ENCODE measurements at places on chromosomes 1 and 21. TPM values are rescaled to one million over a fixed set of nuclear protein-coding genes. Genes with fewer than 3 reads are reported as not detected.

- no peak for DNase-seq
- no peaks in the 10 kb centered on the region for H3K4me1 ChIP-seq
- no peaks in the 10 kb centered on the region for H3K36me3 ChIP-seq
- H3K27me3 ChIP-seq = no peaks in the 10 kb centered on the region
- no peak overlapping the region for H3K4me3 ChIP-seq
Measured at GRCh38 chr1:111491070-111491469, 12.4 kb downstream of the ADORA3 start.

- no peak for DNase-seq
- H3K4me1 ChIP-seq = peaks cover 4% of the 10 kb centered on the region
- H3K36me3 ChIP-seq = no peaks in the 10 kb centered on the region
- no peak overlapping the region for H3K4me3 ChIP-seq
- H3K27me3 ChIP-seq = no peaks in the 10 kb centered on the region
- no peak overlapping the region for H3K27ac ChIP-seq
Measured at GRCh38 chr1:60223158-60223557, 149.6 kb upstream of the C1orf87 start.

GRCh38 chr1:18564676-18565075 lies 66.0 kb upstream of the PAX7 start:
- no peak for DNase-seq
- H3K4me1 ChIP-seq = no peaks in the 10 kb centered on the region
- H3K27me3 ChIP-seq = 0 out of 2 replicates have a peak, but pooled peaks cover 3% of the 10 kb centered on the region
- H3K27ac ChIP-seq = no peak overlapping the region
- no peaks in the 10 kb centered on the region for H3K36me3 ChIP-seq

DNA sequence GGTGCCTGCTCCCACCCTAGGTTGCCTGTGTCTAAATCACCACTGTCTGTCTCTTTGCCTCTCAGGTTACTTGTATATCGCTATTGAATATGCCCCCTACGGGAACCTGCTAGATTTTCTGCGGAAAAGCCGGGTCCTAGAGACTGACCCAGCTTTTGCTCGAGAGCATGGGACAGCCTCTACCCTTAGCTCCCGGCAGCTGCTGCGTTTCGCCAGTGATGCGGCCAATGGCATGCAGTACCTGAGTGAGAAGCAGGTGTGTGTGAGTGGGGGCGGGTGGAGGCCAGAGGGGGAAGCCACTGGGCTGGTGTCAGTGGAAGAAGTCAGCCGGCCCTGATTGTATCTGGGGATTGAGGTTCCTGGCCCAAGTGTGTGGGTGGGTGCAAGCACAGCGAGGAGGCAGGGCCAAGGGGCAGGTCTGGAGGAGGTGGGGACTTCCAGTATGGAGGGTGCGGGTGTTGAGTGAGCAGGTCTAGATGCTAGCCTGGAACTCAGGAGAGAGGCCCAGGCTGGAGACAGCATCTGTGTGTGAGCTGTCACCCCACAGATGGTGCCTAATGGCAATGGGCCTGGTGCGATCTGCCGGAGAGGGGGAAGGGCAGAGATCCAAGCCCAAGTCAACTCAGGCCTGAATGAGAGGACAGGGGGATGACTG lies 17.2 kb downstream of the TIE1 start:
- DNase-seq = no peak
- no peaks in the 10 kb centered on the region for H3K36me3 ChIP-seq
- H3K27ac ChIP-seq = no peak overlapping the region
- H3K27me3 ChIP-seq = no peaks in the 10 kb centered on the region

DNA sequence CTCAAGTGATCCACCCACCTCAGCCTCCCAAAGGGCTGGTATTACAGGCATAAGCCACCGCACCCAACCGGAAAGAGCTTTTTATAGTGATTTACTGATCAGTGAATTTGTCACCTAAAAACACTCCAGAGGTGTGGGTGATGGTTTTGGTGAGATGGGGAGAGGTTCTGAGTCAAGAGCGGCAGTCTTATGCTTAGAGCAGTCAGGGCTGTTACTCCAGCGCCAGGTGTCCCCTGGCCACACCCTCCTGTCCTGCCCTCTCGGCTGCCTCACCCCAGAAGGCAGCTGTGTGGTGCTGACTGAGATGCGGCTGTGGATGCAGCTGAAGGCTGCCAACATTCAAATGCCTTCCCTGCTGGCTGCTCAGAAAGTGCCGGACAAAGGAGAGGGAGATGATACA lies 94.5 kb upstream of the LPGAT1 start:
- no peaks in the 10 kb centered on the region for H3K36me3 ChIP-seq
- H3K4me1 ChIP-seq = no peaks in the 10 kb centered on the region

GRCh38 chr21:45418301-45419071 lies 13.5 kb downstream of the COL18A1 start:
- H3K4me3 ChIP-seq = no peak overlapping the region
- no peaks in the 10 kb centered on the region for H3K27me3 ChIP-seq
- H3K27ac ChIP-seq = no peak overlapping the region
- H3K4me1 ChIP-seq = 0 out of 2 replicates have a peak, but pooled peaks cover 9% of the 10 kb centered on the region
- no peaks in the 10 kb centered on the region for H3K36me3 ChIP-seq

- no peak overlapping the region for H3K27ac ChIP-seq
- H3K27me3 ChIP-seq = 0 out of 2 replicates have a peak, but pooled peaks cover 5% of the 10 kb centered on the region
- no peaks in the 10 kb centered on the region for H3K36me3 ChIP-seq
- DNase-seq = no peak
- no peak overlapping the region for H3K4me3 ChIP-seq
Measured at GRCh38 chr1:14811573-14811972, 213.1 kb downstream of the KAZN start.

GRCh38 chr21:42556960-42557359 lies 43.3 kb downstream of the SLC37A1 start:
- no peaks in the 10 kb centered on the region for H3K36me3 ChIP-seq
- H3K27me3 ChIP-seq = no peaks in the 10 kb centered on the region

GRCh38 chr21:44881198-44881872 lies 7.8 kb upstream of the PTTG1IP start:
- H3K4me3 ChIP-seq = no peak overlapping the region
- H3K4me1 ChIP-seq = no peaks in the 10 kb centered on the region

GRCh38 chr1:202286622-202287097 lies 55.1 kb downstream of the UBE2T start:
- peaks cover 16% of the 10 kb centered on the region for H3K4me1 ChIP-seq
- DNase-seq = no peak
- no peak overlapping the region for H3K27ac ChIP-seq

DNA sequence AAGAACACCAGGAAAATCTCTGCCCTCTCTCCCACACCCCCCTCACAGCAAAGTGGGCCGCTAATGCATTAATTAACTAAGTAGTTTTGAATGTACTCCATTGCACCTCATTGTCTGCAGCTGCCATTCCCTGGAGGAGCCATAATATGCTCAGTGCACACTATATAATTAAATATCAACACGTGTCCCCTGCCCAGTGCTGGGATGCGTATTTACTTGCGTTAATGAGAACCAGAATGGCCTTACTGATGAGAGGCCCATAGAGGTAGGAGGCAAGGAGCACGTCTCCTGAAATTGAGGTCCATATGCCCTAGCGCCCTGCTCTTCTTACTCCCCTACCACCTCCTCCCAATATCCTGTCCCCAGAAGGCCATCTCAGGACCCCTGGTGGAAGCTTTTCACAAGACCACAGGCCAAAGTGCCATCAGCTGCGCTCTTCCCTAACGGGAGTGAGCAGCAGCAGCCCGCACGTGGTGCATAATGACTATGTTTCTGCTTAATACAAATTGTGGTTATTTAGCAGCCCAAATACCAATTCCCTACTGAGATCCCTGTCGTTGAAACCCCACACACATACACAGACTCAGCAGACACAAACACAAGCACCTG lies 76.8 kb downstream of the PLXNA2 start:
- H3K36me3 ChIP-seq = no peaks in the 10 kb centered on the region
- peaks cover 22% of the 10 kb centered on the region for H3K27me3 ChIP-seq
- H3K4me1 ChIP-seq = no peaks in the 10 kb centered on the region
- H3K27ac ChIP-seq = no peak overlapping the region
- no peak for DNase-seq
- no peak overlapping the region for H3K4me3 ChIP-seq

DNA sequence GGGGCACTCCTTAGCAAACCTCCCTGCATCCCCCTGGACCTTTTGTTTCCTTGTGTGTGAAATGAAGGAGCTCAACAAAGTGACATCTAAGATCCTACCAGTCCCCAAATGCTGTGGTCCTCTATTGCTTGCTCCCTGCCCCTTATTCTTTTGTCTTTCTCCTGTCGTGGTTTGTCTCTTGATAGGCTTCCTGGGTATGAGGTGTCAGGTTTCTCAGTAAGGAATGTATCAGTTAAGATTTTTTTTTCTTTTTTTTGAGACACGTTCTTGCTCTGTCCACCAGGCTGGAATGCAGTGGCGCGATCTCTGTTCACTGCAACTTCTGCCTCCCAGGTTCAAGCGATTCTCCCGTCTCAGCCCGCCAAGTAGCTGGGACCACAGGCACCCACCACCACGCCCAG lies 16.8 kb downstream of the CNIH3 start:
- H3K4me1 ChIP-seq = peaks cover 9% of the 10 kb centered on the region
- no peak for DNase-seq
- no peaks in the 10 kb centered on the region for H3K36me3 ChIP-seq
- H3K27me3 ChIP-seq = no peaks in the 10 kb centered on the region

DNA sequence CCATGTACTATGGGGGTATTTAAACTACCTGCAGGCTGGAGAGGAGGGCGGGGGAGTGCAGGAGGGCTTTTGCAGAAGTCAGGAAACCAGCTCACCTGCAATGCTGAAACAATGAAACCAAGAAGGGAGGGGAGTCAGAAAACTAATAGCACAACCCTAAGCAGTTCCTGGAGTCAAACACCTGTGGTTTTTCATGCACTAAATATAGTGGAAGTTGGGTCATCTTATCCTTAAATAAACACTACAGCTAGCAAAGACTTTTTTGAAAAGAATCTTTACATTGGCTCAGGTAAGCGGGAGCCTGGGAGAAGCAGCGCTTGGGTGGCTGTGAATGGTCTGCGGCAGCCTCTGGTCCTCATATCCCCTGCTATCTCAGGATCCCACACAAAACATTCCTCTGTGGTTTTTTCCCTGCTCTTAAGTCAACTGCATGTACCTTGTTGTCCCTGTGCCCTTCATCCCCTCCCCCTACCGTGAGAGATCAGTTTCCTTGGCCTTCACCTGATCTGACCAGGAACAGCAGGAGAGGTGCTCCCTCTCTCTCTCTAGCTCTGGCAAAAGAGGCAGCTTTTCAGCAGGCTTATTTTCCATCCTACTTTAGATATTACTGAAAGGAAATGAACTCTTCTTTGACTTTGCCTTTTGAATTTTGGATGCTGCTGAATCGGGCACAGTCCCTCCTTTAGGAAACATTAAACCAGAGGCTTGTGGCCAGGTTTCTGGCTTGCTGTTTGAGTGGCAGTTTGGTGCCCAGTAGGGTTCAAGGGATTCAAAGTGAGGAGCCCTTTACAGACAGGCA lies 26.6 kb downstream of the TENT5C start:
- no peak overlapping the region for H3K27ac ChIP-seq
- H3K27me3 ChIP-seq = no peaks in the 10 kb centered on the region
- no peak for DNase-seq
- H3K4me1 ChIP-seq = no peaks in the 10 kb centered on the region

DNA sequence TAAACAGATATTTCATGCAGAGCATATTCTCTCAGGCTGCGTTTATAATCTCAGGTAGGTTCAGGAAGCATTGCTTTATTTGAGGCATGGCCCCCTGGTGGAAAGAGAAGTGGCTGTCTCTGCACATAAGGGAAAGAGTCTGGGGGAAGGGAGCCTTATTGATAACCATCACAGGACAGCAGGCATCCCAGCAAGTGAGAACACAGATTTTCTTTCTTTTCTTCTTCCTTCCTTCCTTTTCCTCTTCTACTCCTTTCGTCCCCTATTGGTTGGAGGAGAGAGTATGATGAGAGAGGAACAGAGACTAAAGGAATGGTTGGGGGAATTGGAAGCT lies 21.9 kb downstream of the TSNAX start:
- H3K4me3 ChIP-seq = no peak overlapping the region
- peak; percentile 16 for DNase-seq
- no peaks in the 10 kb centered on the region for H3K36me3 ChIP-seq
- no peaks in the 10 kb centered on the region for H3K4me1 ChIP-seq

DNA sequence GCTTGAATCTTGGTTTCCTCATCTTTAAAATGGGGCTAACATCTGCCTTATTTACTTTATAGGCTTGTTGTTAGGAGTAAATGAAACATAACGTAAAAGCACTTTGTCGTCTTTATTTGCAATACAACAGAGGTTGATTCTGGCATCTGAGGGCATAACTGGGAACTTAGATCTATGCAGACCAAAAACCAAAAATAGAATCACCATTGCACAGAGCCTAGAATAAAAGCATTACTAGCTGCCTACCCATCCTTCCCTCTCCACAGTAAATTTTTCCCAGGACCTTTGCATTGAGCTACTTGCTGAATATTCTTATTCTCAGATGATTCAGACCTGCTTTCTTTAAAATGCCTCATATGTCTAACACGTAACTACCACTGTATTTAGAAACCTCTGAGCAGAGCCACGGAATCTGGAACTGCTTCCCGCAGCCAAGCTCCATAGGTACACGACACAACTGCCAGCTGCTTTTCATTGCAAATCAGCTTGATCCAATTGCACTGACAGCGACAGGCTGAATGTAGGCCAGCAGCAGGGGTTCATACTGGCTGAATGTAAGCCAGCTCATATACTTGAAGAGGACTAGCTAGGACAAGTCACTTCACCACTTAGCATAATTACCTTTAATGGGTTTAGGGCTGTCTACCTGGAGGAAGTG lies 33.2 kb upstream of the SERBP1 start:
- H3K27ac ChIP-seq = no peak overlapping the region
- peaks cover 13% of the 10 kb centered on the region for H3K4me1 ChIP-seq
- no peak for DNase-seq

GRCh38 chr1:53309802-53310201 lies 18.1 kb downstream of the LRP8 start:
- H3K4me1 ChIP-seq = peaks cover 8% of the 10 kb centered on the region
- no peaks in the 10 kb centered on the region for H3K27me3 ChIP-seq
- H3K27ac ChIP-seq = no peak overlapping the region
- H3K36me3 ChIP-seq = no peaks in the 10 kb centered on the region

DNA sequence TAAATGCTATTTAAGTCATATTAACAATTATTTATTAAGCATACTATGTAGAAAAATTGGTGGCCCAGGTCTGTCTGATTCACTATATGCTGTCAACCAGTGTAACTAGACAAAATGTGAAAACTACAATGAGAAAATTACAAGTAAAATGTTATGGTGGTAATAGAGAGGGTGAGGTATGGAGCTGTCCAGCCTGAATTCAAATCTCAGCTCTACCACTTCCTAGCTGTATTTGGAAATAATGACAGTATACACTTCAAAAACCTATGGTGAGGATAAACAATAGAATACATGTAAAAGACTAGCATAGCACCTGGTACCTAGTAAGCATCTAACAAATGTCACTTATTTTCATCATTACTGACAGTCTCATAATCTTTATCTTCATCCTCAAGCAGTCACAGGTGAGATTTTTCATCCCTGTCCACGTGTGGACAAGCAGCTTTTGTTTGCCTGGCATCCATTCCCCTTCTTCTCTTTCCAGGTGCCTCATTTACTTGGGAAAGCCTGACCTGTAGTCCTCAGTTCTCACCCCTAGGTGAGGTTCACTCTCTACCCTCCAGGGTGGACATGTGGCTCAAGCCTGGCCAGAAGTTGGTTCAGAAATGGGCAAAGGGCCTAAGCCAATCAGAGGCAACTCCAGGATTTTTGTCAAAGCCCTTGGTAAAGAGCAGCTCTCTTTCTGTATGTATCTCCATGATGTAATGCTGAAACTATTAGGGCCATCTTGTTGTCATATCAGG lies 29.5 kb downstream of the EGLN1 start:
- no peak for DNase-seq
- no peaks in the 10 kb centered on the region for H3K36me3 ChIP-seq
- no peak overlapping the region for H3K4me3 ChIP-seq
- no peak overlapping the region for H3K27ac ChIP-seq
- peaks cover 88% of the 10 kb centered on the region for H3K4me1 ChIP-seq
- no peaks in the 10 kb centered on the region for H3K27me3 ChIP-seq

NOTCH2 gene
- total RNA-seq = 62.9 TPM

AKIRIN1 gene
- total RNA-seq = 60.0 TPM

GPR37L1 gene
- total RNA-seq = 0.10 TPM

LCE3E gene
- total RNA-seq = not detected

MROH9 gene
- not detected for total RNA-seq
